Heart right ventricle (tissue), 16 donors: ENCODE measurements at places on chromosomes 1 and 21.

GRCh38 chr1:24190983-24191461 lies 3.9 kb upstream of the IFNLR1 start:
- DNase-seq: no peak

GRCh38 chr1:14791654-14792053 lies 193.2 kb downstream of the KAZN start:
- no peak for DNase-seq

GRCh38 chr1:54857746-54858561 lies 29.0 kb downstream of the DHCR24 start:
- no peak for DNase-seq

DNA sequence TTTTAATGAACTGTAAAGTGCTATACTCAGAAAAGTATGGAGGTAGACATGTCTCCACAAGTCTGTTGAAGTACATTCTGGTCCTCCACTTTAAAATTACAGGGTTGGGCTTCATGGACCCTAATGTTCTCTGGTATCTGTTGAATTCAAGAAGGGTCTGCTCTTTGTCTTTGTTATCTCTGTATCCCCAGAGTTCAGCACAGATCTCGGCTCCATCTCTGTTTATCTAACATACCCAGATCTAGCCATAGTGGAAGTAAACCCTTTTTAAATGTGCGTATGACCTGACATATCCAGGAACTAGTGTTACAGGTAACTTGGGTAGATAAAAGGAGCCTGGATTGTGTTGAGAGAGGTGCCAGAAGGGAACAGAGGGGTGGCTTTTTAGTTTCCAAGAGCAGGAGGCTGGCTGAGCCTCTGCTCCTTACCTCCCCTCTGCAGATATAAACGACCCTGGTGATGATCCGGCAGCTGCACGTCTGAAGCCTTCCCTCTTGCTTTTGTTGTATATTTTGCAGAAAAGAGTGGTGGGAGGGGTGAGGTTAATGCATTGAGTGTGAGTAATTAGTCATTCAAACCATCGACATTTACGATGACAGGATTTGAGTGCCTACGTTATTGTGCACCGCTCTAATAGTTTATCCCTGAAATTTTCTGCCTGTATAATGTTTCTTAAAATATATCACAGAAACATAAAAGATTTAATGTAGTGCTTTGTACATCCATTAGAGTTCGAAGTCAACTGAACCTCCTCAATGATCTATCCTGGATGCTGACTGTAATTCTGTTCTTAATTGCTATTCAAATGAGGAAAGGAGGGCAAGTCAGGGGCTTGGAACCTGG lies 30.8 kb downstream of the ELAVL4 start:
- DNase-seq: no peak

DNA sequence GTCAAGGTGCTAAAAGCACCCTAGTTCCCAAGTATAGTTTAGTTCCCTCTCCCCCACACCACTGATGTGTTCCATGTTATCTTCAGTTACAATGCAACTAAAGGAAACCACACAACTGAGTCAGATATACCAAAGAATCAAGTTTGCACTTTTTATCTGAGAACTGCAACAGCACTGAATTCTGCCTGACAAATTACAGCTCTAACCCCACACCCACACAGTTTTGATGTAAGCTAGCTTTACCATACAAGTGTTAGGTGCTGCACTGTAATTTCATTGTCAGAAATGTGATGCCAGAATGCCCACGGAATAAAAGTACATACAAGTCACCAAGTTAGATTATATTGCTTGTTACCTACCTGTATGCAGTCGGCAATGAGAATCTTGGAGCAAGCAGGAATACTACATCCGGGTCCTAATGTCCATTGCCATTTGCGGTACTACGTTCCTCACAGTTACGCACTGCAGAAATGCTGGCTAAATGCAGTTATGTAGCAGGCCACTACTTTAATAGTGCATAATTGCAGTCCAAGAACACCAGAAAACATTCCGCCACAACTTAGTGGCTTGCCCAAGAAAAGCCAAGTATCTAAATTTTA lies 12.1 kb downstream of the SFPQ start:
- DNase-seq: no peak

GRCh38 chr21:45313682-45314081 lies 26.0 kb upstream of the POFUT2 start:
- DNase-seq: no peak

GRCh38 chr1:99180915-99181314 lies 83.4 kb upstream of the PLPPR4 start:
- DNase-seq: no peak

- DNase-seq: no peak
Observed at GRCh38 chr1:58248072-58248471, 298.5 kb downstream of the OMA1 start.

DNA sequence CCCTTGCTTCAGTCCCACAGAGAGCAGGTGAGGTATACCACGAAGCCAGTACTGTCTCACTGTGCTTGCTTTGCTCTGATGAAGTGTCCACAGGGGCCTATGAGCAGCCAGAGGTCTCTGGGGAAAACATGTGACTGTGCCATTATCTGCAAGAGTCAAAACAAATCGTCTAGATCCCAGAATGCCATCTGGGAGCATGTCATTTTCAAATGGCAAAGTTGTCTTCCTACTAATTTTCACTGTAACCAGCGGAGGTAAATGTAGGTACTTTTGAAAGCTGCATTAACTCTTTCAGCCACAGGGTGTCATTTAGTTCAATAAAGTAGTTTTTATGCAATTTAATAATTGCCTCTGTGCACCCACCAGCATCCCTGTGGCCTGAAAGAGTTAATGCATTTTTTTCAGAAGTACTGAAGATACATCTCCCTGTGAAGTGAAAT lies 173.6 kb upstream of the SGIP1 start:
- no peak for DNase-seq
